ENCODE measurements at places on chromosomes 16 and 17.

DNA sequence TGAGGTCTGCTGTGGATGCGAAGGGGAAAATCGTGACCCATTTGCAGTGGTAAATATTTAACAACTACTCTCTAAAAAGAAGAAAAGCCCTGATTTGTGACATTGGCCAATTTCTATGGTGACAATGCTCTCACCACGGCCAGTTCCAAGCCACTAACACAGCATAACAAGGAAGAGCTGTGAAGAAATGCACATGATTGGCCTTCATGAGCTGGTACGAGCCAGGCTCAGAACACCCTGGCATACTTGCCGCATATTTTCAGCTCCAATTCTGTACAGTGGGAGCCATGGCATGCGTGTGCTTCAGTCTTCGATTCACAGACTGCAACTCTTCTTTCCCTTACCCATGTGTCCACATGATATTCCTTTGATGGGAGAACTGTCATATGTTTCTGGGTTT, 363.9 kb upstream of the CDH5 start:
- no peak for DNase-seq

DNA sequence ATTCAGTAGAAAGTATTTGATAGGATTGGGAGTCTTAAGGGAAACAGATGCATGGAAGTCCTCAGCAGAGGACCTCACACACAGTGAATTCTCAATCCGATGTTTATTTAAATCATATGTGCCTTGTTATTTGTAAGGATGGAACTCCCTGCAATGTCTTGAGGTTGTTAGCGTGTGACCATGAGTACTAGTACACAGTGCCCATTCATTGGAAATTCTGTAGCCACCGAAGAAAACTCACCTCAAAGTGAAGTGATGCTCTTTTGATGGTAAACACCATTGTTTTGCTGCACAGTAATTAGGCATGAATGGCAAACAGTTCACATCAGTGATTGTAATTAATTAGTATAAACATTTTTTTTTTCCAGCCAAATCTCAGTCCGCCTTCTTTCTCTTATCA, 173.6 kb downstream of the MSI2 start:
- no peak for DNase-seq

DNA sequence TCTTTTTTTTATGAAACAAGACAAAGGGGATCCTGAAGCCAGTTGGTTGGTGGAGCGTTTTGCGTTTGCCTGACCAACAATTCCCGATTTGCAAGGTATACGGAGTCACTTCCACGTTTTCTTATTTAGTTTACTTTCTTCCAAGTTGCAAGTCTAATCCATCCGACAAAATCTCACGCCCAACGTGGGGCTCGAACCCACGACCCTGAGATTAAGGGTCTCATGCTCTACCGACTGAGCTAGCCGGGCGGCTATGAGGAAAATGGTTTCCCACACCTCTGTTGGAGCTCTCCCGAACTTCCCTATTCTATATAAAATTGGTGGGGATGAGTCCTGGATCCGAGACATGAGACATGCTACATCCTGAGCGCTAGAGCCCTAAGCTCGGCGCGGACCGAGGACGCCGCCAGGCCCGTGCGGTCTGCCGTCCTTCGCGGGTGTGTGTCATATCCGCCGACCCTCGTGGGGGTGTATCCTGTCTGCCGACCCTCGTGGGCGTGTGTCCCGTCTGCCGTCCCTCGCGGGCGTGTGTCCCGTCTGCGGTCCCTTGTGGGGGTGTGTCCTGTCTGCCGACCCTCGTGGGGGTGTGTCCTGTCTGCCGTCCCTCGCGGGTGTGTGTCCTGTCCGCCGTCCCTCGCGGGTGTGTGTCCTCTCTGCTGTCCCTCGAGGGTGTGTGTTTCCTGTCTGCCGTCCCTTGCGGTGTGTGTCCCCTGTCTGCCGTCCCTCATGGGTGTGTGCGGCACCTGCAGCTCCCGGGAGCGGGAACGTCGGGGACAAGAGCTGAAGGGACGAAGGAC, 22.6 kb downstream of the ZNF213 start:
- peak; percentile 52 for DNase-seq

DNA sequence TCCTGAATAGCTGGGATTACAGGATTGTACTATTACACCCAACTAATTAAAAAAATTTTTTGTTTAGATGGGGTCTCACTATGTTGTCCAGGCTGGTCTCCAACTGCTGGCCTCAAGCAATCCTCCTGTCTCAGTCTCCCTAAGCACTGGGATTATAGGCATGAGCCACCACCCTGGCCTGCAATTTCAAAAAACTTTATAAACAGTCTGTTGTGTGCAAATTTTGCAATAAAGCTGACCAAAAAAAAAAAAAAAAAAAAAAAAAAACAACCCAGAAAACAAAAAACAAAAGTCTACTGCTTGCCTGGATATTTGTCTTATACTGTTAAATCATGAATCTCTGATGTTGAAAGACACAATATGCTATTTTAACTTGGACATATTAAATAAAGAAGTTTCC, 4.4 kb downstream of the CREBBP start:
- no peak for DNase-seq

- DNase-seq, result no peak
Measured at GRCh38 chr16:2779978-2780898, 3.2 kb upstream of the ELOB start.

GRCh38 chr17:35376245-35376644, 2.8 kb upstream of the SLFN11 start:
- no peak for DNase-seq
